ENCODE measurements at places on chromosomes 4 and X.
A peak's percentile ranks its signal among the peaks of the same experiment; 100 is the strongest.

- peak; percentile 25 for DNase-seq
Observed at GRCh38 chr4:1330761-1331590, 16.0 kb upstream of the UVSSA start.

GRCh38 chrX:154417157-154417556, 5.8 kb downstream of the TAFAZZIN start:
- DNase-seq: no peak

DNA sequence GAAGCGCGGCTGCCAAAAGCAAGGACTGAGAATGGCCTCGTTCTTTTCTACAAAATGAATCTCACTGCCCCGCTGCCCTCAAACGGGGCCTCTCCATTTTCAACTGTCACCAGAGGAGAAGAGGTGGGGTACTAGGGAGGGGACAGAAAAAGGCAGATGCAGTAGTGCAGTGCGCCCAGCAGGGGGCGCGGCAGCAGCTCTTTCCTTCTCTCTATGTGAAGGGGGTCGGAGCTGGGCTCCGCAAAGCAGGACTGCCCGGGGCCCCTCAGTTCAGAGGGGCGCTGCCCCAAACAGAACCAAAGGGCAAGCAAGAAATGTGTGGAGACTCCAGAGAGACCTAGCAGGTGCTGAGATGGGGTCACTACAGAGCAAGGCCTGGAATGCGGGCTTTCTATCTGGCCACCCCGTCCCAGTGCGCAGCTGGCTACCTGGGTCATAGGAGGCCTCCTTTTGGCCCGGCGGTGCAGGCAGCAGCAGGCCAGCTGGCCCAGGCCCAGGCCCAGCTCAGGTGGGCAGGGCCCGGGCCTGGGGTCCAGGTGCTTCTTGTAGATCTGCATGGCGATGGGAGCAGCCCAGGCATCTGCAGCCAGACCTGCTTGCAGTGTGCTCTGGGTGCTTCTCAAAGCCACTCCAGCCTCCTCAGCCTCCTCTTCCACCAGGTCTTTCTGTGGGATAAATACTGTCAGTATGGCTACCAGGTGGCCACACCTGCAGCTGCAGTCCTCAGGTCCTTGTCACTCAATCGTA, 5.9 kb downstream of the IRAK1 start:
- DNase-seq: peak; percentile 25

DNA sequence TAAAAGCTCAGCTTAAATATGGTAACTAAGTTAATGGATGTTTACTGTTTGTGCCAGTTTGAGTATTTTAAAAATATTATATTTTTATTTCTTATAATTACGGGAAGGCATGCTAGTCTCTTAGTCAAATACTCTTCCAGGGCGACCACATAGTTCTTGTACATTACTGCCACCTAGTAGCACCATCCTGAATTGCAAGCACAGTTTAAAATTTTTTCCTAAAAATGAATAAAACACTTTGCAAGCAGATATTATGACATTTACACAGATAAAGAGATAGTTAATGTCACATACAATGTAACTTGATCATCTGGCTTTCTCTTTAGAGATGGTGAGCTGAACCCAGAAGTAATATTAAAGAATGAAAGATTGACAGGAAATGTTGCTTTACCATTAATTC, 11.5 kb downstream of the NDP start:
- DNase-seq: no peak

GRCh38 chr4:137531168-137531985, 917 bp downstream of the PCDH18 start:
- no peak for DNase-seq

- no peak for DNase-seq
Observed at GRCh38 chrX:129597905-129598304, 56.9 kb downstream of the APLN start.

DNA sequence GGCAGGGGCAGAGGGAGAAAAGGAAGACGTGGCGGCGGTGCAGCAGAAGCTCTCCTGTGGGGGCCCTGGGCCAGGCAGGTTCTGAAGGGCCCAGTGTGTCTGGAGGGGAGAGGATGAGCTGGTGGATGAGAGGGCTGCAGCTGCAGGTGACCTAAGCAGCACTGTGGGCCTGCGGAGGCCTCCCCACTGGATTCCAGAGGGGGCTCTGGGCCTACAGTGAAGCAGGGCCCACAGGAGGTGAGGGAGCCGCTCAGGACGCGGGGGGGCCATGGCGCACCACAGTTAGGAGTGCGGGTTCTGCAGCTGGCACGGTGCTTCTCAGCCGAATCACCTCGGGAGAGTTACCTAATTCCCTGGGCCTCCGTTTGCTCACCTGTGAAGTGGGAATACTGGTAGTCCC, 10.5 kb downstream of the ABLIM2 start:
- no peak for DNase-seq

DNA sequence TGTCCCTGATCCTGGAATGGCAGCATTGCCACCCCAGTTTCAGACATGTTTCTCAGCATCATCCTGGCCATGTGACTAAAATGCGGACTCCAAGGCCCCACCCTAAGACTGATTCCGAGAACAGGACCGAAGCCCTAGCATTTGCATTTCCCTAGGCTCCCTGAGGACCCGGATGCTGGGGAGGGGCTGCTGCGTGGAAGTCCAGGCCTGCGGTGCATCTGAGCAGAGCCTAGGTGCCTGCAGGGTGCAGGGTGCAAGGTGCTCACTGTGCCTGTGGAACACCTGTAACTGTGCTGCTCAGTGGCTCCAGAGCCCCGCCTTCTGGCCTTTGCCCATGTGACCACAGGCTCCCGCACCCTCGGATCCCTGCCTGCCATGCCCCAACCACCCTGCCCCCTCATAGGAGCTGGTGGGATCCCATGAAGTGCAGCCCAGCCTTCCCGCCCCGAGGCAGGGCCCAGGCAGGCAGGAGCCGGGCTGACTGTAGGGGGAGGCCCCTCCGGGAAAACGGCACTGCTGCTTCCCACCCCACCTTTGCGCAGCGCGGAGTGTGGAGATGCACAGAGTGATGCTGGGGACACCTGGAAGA, 14.9 kb downstream of the PNMA6F start:
- no peak for DNase-seq

DNA sequence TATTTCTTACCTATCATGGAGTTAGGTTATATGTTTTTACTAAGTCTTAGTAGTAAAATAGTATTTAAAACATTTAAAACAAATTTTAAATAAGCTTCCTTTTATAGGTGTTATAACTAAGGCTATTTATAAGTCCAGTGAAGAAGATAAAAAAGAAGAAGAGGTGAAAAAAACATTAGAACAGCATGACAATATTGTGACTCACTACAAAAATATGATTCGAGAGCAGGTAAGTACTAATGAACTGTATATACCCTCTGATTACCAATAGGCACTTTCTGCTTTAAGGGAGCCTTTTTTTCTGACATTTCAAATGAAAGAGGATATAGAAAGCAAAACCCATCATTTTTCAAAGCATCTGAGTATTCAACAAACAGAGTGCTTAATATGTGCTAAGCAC, 76.6 kb downstream of the USO1 start:
- no peak for DNase-seq

- DNase-seq: no peak
Observed at GRCh38 chr4:119894650-119895208, 171.9 kb downstream of the MAD2L1 start.

GRCh38 chr4:85381968-85382367, 93.0 kb upstream of the ARHGAP24 start:
- DNase-seq: no peak

DNA sequence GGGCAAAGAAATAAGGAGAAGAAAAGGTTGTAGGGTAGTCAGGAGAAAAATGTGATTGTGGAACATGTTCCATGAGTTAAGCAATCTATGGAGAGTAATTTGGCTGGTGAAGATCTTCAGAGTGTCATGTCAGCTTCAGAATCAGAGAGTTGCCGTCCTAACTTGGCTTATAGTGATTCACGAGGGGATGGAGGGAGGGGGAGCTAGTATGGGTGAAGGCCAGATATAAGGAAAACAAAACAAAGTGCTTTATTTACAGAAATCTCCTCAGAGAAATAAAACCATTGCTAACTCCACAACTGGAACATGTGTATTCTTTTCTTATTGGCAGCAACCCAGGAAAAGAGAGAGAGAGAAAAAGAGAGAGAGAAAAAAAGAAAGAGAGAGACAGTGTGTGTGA, 256.5 kb upstream of the NRK start:
- no peak for DNase-seq

DNA sequence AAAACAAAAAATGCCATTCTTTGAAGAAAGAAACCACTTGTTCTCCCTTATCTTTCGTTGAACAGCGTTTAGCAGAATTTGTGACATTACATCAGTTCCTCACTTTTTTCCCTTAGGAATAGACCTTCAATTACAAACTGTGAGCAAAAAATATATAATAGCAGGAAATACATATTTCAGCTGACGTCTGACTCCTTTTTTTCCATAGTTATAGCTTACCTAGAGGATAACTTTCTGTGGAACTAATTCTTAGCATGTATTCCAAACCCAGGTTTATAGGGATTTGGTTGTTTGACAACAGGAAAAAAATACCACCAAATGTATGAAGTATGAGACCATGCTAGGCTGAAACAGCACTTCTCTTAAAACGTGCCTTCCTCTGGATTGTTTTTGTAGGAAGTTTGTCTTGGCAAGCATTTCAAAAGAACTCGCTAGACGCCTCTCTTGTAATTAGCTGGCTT, 2.0 kb upstream of the LIMCH1 start:
- no peak for DNase-seq

- DNase-seq: peak; percentile 14
Observed at GRCh38 chrX:44871931-44872820, 812 bp upstream of the KDM6A start.

DNA sequence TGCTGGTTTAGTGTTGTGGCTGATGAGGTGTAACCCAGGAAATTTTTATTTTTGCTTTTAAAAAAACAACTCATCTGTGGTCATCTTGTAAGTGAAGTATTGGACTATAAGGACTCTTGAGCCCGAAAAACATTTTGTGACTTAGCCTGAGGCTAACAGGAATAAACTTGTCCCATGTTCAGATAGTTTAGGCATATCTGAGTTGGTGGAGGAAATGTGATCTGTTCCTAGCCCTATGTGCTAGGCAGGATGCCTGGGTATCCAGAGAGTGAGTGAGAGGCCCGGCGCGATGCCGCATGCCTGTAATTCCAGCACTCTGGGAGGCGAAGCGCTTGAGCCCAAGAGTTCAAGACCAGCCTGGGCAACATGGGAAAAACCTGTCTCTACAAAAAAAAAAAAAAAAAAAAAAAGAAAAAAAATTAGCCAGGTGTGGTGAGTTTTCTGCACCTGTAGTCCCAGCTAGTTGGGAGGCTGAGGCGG, 3.7 kb downstream of the SMS start:
- no peak for DNase-seq

DNA sequence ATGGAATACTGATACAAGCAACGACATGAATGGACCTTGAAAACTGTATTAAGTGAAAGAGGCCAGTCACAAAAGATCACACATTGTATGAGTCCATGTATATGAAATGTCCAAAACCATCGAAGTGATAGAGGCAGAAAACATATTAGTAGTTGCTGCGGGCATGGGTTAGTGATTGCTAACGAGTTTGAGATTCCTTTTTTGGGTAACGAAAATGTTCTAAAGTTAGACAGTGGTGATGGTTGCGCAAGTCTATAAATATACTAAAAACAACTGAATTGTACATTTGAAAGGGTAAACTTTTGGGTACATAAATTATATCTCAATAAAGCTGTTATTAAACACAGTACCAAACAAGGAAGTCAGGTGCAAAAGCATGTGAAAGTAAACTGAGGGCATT, 234.5 kb downstream of the FBXW7 start:
- no peak for DNase-seq

DNA sequence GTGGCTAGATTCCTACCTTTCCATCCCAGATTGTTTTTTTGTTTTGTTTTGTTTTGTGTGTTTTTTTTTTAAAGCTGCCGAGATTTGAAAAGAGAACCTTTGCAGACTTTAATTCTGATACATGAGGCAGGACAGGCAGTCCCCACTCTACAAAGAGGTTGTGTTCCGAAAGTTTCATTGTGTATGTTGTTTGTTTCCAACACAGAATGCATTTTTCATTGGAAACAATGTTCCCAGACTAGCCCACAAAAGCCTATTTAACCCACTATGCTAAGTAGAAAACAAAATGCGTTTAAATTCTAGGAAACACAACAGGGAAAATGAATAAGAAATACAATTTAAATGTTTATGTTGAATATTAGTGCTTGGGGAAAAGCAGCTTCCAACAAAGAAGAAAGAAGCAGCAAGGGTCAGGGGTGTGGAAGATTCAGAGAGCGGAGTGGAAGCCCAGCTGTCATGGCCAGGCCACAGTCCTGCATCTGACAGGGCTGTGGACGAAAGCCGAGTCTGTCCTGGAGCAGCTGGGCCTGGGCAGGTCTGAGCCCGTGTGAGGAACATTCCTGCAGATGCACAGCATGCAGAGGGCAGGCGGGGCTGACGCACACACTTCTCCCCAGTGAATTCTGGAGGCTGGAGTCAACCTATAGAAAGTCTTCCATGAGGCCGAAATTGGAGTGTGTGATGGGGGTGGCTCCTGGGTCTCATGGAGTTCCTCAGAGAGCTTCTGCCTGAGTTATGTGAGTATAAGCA, 12.4 kb upstream of the SETD7 start:
- DNase-seq: no peak

DNA sequence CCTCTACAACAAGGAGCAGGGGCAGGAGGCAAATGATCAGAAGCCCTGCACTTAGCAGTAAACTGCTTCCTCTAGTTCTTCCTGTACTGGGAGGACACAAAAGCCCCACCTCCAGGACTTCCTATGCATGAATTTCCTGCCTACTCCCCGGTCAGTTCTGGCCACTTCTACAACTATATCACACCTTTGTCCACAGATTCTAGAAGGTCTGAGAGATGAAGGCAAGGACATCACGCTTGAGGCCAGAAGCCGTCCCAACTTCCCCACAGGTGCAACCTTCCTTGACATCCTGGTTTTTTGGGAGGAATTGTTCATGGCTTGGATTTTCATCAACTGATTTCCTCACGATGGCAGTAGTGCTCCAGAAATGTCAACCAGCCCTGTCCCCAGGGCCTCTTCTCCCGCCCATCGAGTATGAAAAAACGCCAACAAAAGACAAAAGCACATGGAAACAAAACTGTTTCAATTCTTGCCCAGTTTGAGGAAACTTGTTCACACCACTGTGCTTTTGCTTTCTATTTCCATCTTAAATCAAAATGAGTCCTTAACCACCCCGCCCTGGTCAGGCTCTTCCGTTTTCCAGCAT, 206.5 kb upstream of the STK26 start:
- DNase-seq: peak; percentile 31

- no peak for DNase-seq
Observed at GRCh38 chr4:25213347-25213979, 20.4 kb upstream of the PI4K2B start.

GRCh38 chr4:41303372-41304118, 46.8 kb downstream of the UCHL1 start:
- no peak for DNase-seq

DNA sequence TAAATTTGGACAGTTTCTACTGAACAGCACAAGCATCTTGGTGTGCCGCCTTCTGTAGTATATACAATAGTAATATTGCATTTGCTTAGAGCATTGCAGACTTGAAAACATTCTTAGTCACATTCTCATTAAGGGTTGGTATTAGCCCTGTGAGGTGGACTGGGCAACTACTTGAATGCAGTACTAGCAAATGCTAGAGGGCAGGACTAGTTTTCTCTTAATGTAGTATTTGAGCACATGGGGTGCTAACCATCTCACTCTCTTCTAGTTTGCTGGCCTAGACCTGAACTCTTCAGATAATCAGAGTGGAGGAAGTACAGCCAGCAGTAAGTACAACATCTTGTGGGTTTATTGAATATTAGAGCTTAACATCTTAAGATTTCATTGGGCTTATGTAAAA, 3.2 kb downstream of the DDX3X start:
- no peak for DNase-seq

- no peak for DNase-seq
Observed at GRCh38 chrX:104618106-104618895, 52.3 kb downstream of the IL1RAPL2 start.

GRCh38 chr4:174362340-174362739, 78.6 kb downstream of the CEP44 start:
- DNase-seq: no peak

GRCh38 chr4:53599632-53600031, 8.3 kb upstream of the LNX1 start:
- DNase-seq: no peak
